ENCODE measurements at places on chromosomes 5 and 9. TPM values are rescaled to one million over a fixed set of nuclear protein-coding genes. Genes with fewer than 3 reads are reported as not detected.

Gene PPP3R2
- not detected for total RNA-seq

DNA sequence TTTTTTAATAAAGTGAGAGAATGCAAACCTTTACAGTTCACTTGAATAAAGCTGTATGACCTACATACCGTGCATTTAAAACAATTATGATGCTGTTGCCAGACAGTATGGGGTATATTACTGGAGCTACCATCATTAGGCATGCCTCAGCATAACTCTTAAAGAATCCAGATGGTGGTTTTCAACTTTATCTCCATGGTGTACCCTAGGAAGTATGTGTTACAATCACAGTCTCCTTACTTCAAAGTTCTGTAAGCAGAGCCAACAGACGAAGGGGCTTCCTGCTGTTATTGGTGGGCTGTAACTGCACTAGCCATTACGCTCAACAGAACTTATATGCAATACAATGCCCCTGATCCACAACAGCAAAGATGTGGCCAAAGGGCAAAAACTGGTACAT, 803.3 kb downstream of the DTWD2 start:
- DNase-seq = no peak

DNA sequence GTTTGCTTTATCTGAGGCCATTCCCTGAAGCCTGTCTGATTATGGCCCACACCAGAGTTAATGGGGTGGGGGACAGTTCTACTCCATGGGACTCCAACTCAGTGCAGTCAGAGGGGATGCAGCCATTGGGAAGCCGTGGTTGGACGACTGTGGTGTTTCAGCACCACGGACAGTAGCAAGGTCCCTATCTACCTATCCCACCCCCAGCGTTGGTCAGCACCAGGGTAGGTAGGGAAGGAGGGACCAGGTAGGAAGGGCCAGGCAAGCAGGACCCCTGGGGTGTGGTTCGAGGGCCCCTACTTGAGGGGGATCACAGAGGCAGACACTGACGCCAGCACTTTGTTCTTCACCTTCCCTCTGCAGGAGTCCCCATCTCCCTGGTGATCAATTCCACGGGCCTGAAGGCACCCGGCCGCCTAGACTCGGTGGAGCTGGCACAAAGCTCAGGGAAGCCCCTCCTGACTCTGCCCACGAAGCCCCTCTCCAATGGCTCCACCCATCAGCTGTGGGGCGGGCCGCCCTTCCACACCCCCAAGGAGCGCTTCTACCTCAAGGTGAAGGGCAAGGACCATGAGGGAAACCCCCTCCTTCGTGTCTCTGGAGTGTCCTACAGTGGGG, 33.2 kb downstream of the HMCN2 start:
- no peak for DNase-seq

DNA sequence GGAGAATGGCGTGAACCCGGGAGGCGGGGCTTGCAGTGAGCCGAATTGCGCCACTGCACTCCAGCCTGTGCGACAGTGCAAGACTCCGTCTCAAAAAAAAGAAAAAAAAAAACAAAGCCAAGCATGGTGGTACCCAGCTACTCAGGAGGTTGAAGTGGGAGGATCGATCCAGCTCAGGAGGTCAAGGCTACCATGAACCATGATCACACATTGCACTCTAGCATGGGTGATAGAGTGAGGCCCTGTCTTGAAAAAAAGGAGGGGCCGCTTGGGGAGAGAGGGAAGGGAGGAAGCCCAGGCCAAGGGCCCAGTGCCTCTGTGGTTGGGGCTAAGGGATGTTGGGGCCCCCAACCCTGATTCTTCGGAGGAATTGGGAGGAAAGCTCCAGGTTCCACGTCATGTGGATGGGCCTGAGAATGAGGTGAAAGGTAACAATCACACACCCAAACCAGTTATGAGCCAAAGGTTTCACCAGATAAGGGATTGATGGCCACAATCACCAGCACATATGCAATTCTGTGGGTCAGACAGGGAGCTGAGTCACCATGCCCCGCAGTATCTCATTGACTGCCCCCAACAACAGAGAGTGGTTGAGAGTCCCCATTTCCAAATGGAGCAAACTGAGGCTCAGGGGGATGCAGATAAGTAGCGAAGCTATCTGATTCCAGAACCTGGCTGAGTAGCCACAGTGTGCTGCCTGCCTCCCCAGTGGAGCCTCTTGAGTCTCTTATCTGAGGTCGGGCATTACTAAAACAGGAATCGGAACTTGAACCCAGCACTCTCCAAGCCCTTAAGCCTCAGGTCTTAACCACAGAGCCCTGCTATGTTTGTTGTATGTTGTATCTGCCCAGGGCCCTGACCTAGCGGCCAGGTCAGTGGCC, 20.5 kb downstream of the SWI5 start:
- DNase-seq = peak; percentile 38

All from fibroblast of villous mesenchyme (primary cell).